Omental fat pad (tissue), 4 donors: ENCODE measurements at places on chromosomes 1 and 21. TPM values are rescaled to one million over a fixed set of nuclear protein-coding genes. Genes with fewer than 3 reads are reported as not detected.
A peak's percentile ranks its signal among the peaks of the same experiment; 100 is the strongest.

The UTS2 gene
- total RNA-seq = 0.65 TPM

GRCh38 chr21:26758083-26758880, 86.9 kb downstream of the ADAMTS1 start:
- no peak for DNase-seq

GRCh38 chr1:76287917-76288316, 213.4 kb downstream of the ST6GALNAC3 start:
- DNase-seq = no peak

The TESK2 gene
- total RNA-seq = 4.1 TPM

DNA sequence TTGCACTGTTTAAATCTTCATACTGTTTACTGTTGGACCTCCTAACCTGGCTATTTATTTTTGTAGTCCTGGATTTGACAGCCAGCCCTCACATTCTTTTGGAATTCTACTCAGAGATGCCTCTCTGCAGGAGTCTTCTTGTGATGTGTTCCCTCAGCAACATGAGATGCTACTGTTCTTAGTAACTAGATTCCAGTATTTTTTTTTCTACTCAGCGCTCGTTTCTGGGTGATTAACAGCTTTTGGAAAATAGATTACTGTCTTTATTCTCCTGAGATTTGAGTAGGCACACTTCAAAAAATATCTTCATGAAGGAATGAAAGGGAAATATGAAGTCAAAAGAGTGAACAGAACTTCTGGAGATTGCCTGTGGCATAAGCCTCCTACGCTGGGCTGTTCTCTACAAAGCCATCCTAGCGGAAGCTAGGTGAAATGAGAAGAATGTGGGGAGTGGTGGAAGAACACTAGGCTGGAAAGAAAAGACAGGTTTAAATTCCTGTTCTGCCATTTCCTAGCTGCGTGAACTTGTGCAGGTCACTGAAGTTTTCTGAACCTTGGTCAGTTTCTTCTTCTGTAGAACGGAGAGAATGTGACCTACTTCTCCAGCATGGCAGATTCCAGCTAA, 75.9 kb downstream of the LRRC8C start:
- DNase-seq = no peak

The TEDDM1 gene
- total RNA-seq = not detected

DNA sequence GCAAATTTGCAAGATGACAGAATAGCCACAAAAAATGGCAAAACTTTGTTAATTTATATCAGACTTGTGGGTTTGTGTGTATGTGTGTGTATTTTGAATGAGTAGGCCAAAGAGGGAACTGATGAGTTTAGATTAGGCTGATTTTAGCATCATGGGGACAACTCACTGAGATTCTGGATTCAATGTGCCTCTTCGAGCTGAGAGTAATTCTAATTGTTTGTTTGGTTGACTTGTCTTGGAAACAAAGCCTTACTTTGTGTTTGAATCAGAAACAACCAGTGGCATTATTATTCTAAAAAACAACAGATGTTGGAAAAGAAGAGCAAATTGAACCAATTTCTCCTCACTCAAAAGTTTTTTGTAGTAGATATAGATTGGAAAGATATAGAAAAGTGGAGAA, 40.5 kb upstream of the C21orf91 start:
- no peak for DNase-seq

DNA sequence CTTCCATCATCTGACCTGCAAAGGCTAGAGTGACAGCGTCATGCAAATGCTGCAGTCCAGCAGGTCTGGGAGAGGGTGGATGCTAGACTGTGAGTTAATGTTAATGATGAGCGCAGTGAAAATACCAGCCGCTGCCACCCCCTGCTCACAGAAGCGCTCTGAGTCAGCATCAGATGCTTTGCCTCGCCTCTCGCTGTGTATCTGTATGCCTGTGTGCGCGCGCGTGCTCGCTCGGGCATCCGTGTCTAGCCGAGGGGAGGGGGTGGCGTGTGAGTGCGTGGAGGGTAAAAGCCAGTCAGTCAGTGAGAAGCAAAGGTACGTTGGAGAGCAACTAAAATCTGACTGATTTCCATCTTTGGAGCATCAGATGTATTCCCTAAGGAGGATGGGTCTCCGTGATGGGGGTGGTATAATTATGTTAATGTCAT, 858.7 kb downstream of the USP25 start:
- peak; percentile 64 for DNase-seq

- DNase-seq = no peak
These were observed 122.1 kb upstream of the SERBP1 start for GRCh38 chr1:67552336-67552759.

The ARHGAP30 gene
- total RNA-seq = 9.8 TPM

The OPRD1 gene
- total RNA-seq = not detected

- DNase-seq = no peak
These were observed 493 bp upstream of the ELOA start for GRCh38 chr1:23742670-23743286.

The CLDN17 gene
- total RNA-seq = not detected

GRCh38 chr21:32572574-32573420, 12.5 kb downstream of the TCP10L start:
- no peak for DNase-seq

DNA sequence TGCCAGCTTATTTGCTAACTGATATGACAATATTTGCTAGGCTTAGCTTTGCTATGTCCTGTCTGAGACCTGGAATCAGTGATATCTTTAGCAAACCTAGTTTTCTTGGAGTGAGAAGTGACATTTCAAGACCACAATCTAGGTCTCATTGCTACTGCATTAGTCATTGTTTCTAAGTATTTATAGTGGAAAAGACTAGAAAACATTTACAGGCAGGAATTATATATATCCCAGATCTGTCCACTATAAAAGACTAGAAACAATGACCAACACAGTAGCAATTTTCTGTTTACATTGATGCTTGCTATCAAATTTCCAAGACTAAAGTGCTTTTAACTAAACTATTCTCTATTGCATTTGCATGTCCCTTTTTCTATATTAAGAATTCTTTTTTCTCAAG, 5.0 kb upstream of the RGS18 start:
- DNase-seq = no peak

The OR10Z1 gene
- not detected for total RNA-seq

DNA sequence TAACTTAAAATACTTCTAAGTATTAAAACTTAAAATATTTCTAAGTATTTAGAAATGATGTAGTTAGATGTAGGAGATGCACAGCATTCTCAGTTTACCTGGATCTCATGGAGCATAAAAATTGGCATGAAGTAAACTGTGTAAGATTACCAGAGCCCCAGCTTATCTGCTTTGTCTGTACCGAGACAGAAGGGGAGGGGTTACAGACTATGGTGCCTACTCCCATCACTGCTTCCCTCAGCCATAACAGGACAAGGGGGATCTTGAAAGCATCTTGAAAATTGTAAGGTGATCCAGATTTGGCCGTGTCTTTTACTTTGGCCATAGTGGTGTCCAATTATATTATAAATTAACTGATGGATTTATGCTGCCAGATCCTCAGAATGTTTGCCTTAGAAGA, 18.8 kb downstream of the NRDC start:
- DNase-seq = no peak

The TLCD4 gene
- total RNA-seq = 18.5 TPM

GRCh38 chr21:25115021-25115420, 492.3 kb downstream of the MRPL39 start:
- DNase-seq = no peak

DNA sequence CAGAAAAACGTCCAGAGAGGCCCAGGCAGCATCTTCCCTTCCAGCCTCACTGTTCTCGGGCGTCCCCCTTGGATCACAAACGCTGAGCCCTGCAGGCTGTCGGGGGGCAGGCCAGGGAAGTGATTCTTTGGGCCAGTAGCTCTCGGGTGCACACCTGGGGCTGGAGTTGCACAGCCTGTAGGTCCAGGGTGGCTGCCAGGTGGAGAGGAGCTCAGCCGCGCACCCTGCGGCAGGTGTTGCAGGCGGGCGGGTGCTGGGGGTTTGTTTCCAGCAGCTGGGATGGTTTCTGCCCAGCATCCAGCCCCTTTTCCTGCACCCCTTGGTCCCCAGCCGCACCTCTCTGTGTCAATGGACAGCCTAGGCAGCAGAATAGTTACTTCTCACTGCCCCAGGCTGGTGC, 15.7 kb downstream of the PRDM16 start:
- no peak for DNase-seq

The TSSK3 gene
- total RNA-seq = not detected

DNA sequence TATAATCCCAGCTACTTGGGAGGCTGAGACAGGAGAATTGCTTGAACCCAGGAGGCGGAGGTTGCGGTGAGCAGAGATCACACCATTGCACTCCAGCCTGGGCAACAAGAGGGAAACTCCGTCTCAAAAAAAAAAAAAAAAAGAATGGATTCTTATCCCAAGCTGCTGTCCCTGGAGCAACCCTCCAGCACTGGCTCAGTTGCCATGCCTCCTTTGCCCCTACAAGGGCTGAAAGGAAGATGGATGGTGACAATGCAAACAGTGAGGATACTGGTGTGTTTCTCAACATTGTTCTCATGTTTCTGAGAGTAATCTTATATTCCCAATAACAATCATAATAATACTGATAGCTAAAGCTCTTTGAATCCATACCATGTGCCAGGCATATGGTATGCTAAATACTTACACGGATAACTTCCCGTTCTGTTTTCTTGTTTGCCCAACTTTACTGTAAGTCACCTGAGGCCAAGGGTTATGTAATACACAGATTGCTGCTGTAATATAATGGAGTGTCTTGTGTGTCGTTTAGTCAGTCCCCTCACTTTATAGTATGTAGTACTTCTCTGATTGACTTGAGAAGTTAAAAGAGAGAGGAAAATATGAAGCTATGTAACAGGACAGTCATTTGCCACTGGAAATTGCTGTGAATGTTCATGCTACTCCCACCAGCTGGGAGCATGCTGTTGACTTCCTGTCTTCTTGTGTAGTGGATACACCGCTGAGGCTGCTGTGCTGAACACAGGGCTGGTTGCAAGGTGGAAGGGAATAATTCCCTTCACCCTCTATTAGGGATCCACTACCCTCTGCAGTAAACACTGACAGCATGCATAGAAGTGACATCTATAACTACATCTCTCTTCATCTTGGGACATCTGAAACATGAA, 153.6 kb downstream of the CNIH3 start:
- no peak for DNase-seq

The LTN1 gene
- total RNA-seq = 21.7 TPM

DNA sequence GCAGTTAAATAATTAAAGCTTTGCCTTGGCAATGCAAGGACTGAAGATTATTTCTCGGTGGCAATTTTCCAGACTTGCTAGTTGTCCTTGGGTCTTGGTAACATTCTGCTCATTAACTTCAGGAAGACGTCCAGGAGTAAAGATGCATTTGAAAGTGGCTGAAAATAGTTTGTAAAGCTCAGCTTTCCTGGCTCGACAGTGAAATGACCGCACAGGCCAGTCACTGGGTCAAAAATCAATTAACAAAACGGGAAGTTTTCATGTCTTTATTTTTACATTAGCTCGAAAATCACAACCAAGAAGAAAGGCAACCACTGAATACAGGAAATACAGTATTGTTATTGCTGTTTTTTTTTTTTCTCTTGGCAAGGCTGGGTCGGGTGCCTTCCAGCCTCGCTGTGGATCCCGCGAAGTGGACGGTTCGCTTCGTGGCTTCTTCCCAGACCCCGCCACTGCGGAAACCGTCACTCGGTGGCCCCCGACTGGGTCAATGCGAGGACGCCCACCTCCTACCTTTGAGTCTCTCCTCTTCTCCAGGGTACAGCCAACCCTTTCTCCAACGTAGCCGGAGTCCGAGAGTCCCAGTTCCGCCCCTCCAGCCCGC, 479 bp upstream of the SNX7 start:
- DNase-seq = no peak

DNA sequence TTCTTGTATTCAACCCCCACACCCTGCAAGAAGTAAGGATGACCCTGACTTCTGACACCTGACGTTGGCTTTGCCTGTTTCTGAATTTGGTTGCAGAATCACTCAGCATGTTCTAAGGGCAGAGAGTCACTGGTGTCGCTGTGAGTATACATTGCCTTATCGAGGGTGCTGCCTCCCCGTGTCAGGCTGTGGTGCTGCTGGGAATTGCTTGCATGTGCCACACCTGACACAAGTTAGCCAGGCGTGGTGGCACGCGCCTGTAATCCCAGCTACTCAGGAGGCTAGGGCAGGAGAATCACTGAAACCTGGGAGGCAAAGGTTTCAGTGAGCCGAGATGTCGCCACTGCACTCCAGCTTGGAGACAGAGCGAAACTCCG, 45.9 kb downstream of the WDR4 start:
- no peak for DNase-seq

The TIAM1 gene
- total RNA-seq = 18.8 TPM

- no peak for DNase-seq
These were observed 763.6 kb downstream of the ADGRL2 start for GRCh38 chr1:82564333-82564732.

GRCh38 chr1:101980974-101981373, 15.8 kb downstream of the OLFM3 start:
- DNase-seq = no peak

The FLG2 gene
- total RNA-seq = not detected

The SMCP gene
- not detected for total RNA-seq

DNA sequence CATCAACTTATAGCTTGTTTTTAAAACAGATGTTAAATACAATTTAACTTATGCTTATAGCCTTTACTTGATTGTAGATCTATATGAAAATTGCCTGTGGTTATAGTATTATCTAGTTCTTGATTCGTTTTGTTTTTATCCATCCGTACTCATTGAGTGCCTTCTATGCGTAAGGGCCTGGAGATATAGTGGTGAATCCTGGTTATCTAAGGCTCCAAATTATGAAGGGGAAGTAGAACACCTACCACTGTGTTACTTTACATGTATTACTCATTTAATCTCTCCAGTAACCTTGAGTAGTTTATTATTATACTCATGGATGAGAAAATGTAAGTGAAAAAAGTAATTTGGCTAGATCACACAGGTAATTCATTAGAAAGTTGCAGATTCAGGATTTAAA, 121.8 kb downstream of the OSBPL9 start:
- no peak for DNase-seq

The SYT6 gene
- not detected for total RNA-seq

DNA sequence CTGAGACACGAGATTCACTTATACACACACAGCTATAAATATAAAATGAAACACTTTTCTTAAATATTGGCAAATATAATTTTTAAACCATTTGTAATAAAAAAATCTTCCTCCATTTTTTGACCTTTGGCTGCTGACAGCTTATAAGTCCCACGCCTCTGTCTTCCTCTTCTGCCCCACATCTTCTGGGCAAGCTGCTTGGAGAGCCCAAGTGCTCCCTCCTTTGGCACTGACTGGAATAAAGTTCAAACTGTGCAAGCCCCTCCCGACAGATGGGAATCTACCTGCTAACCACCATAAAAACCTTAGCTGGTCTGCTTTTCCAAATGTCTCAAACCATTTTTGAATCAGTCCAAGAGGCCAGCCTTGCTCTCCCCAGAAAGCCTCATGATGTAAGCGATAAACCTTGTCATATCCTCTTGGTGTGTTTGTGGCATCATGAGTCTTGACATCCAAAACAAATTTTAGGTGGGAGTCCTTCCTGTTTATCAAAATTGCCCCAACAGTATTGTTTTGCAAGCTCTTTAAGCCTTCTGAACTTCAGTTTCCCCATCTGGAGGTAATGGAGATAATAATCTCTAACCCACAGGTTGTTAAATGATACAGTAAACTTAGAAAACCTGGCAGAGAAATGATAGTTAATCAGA, 99.8 kb downstream of the SNX7 start:
- DNase-seq = no peak

The EXO1 gene
- 0.63 TPM for total RNA-seq

- no peak for DNase-seq
These were observed 403.6 kb upstream of the PBX1 start for GRCh38 chr1:164155347-164155746.

GRCh38 chr1:21956720-21957552, 19.8 kb upstream of the HSPG2 start:
- DNase-seq = no peak

The BRWD1 gene
- total RNA-seq = 69.0 TPM

GRCh38 chr1:177142791-177143271, 21.7 kb downstream of the ASTN1 start:
- DNase-seq = no peak

The HSD3B1 gene
- total RNA-seq = not detected

GRCh38 chr21:17498586-17498985, 14.3 kb upstream of the CXADR start:
- no peak for DNase-seq
